ENCODE measurements at places on chromosomes 5 and 9. TPM values are rescaled to one million over a fixed set of nuclear protein-coding genes. Genes with fewer than 3 reads are reported as not detected.

DNA sequence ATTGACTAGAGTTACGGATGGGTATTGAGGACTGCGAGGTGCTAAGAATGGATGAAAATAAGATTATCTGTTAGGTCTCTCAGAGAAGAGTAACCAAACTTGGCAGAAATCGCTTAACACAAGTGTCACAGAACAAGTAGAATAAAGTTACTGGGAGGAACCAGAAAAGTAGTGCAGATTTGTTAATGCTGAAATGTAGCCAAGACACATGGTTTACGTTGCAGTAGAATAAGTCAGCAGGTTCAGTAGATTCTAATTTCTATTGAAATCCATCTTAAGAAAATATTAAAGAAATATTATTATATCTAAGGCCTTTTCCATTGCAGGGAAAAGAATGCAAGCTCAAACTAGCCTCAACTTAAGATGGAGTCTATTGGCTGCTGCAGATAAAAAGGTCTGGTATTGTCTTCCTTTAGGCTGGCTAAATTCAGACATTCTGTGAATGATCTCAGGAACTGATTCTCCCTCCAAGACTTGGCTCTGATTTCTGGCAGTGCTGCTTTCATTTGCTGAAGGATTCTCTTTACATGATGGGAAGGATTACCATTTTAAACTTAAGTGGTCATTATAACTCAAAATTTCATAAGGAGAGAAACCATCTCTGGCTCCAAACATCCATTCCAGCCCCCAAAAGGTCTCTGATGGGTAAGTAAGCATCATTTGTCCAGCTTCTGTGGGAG lies 314.9 kb downstream of the MARCHF11 start:
- no peak for ATAC-seq

DNA sequence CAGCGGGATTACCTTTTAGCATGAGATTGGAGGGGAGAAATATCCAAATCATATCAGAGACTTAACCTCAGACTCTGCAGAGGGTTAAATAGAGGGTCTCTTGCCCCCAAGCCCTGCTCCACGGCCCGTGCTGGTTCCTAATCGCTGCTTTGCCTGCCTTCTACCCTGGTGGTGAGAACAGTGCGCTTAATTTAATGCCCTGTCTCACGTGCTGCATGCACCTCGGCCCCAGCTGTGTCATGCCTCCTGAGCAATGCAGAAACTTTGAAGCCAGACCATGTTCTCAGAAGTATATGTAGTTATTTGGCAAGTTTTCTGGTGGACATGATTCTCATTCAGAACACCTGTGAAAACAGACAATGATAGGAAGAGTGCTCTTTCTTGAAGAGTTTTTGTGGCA lies 1.4 kb downstream of the OTULIN start:
- ATAC-seq, result peak; percentile 55

GRCh38 chr9:14212697-14213420 lies 101.1 kb downstream of the NFIB start:
- no peak for ATAC-seq

DNA sequence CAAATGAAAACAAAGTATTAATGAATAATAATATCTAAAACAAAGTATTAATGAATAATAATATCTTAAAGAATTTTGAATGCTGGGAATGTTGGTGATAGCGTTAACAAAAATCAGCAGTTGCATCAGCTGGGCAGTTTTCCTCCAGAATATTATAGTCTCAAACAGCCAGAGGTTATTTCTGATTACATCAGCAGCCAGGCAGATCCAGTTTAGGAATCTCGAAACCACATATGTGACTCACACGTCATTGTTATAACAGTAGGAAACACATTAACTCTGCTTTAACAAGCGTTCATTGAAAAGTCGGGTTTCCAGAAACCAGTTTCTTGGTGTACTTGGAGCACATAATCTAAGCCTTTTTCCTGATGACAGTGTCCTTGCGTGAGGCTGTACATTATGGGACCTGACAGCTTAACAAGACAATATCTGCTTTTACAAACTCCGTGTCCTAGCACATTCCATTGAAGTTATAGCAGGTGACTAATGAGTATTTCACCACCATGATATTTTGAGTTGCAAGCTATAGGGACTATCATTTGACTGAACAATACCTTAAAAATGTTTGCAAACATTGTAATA lies 559.5 kb upstream of the KLF4 start:
- ATAC-seq, result peak; percentile 88

DNA sequence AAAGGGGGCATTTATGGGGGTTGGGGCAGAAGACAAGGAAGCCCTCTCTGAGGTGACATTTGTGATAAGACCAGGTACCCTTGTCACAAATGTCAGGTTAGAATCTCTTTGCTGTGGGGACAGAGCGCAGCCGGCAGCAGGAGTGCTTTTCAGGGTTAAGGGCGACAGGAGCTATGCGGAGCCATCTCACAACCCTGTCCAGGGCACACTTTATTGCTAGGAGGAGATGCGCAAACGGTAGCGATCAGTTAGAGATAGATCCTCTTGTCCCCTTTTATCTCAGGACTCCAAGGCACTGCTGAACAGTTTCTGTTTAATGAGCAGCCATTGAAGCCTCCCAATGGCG lies 438 bp upstream of the LAMC3 start:
- ATAC-seq, result no peak

DNA sequence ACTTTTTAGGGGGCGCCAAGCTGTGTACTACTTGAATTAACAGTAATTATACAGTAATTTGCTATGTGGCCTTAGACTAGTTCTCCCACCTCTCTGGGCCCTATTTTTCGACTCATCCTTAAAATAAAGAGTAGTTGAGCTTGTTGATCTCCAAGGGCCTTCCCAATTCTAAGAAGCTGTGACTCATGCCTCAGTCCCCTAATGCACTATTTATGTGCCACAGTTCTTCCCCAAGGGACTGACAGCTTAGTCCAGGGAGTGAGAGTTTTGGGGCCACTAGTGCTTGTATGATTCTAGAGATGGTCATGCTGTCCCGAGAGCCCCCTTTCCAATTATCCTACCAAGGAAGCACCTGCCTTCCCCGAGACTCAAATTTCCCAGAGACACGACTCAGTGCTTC lies 149.7 kb downstream of the PAPPA start:
- ATAC-seq, result no peak

GRCh38 chr5:77851176-77852067 lies 75.3 kb upstream of the TBCA start:
- ATAC-seq, result peak; percentile 42

DNA sequence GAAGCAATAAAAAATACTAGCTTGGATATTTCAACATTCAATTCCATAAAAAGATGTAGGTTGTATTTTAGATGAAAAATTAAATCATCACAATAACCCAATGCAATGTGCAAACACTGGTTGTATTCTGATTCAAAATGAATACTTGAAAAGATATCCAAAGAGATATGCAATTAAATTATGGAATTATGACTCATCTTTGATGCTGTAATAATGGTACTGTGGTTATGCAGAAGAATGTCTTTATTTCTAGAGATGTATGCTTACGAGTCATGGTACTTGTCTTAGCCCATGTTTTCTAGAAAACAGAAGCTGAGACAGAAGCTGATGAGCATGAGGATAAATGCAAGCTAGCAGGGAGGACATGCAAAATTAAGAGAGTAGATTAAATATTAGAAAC lies 1941.4 kb upstream of the NUDT12 start:
- no peak for ATAC-seq

- ATAC-seq, result no peak
Observed at GRCh38 chr5:111345731-111346130, 121.5 kb downstream of the CAMK4 start.

DNA sequence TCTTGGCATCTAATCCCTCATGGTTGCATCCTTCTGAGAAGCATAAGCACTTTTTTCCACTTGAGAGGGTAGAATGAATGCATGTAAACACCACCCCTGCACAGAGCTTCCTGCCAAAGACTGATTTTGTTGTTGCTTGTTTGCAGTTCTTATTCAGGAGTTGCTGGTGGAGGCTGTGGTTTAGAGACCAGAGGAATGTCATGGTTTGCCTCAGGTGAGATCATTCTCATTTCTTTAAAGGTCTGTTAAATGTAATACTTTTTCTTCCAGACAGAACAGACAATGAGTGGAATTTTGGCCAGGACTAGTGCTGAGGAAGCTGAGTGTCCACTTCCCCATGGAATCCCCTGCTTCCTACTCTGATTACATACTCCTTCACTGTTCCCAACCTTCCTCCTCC lies 3.2 kb upstream of the TNC start:
- no peak for ATAC-seq

- peak; percentile 92 for ATAC-seq
Observed at GRCh38 chr9:5587024-5587423, 41.9 kb upstream of the RIC1 start.

The OLFM1 gene
- 4.9 TPM for total RNA-seq

The C9orf153 gene
- total RNA-seq, result 0.12 TPM

The PCDHGA2 gene
- total RNA-seq, result 0.68 TPM

The UBTD2 gene
- 7.8 TPM for total RNA-seq

The AIF1L gene
- total RNA-seq, result 63.3 TPM

The CA9 gene
- total RNA-seq, result 1.6 TPM

The INSL4 gene
- not detected for total RNA-seq

The ANKRD31 gene
- 0.32 TPM for total RNA-seq

Data from esophagus mucosa (tissue), 1 donor.